Glutamatergic neuron (in vitro differentiated cells): ENCODE measurements at places on chromosomes 12 and 14. TPM values are rescaled to one million over a fixed set of nuclear protein-coding genes. Genes with fewer than 3 reads are reported as not detected.

Gene TUBA1B
- total RNA-seq: 924 TPM

Gene CACNA1C
- total RNA-seq: 11.0 TPM

Gene NELL2
- 140 TPM for total RNA-seq

Gene ZC3H10
- 11.1 TPM for total RNA-seq

DNA sequence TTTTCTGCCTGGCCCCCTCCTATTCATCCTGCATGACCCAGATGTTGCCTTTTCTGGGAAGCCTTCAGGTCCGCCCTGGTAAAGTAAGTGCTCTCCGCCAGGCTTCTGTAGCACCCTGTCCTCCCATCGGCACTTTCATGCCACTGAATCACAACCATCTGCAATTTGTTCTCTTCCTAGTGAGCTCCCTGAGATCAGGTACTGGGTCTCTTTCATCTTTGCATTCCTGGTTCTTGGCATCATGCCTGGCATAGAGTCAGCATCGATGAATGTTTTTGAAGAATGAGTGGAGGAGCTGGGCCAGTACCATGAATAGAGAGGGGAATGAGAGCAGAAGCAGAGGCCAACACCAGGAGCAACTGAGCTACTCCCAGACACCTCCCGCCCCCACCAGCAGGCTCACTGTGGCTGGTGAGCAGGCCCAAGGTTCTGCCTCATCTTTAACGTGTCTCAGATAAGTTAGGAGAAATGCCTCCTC lies 13.1 kb downstream of the ZDHHC22 start:
- no peak for DNase-seq
- H3K36me3 ChIP-seq: no peaks in the 10 kb centered on the region
- no peak overlapping the region for H3K27ac ChIP-seq
- peaks cover 8% of the 10 kb centered on the region for H3K27me3 ChIP-seq
- peaks cover 27% of the 10 kb centered on the region for H3K4me1 ChIP-seq
- no peak overlapping the region for H3K4me3 ChIP-seq

DNA sequence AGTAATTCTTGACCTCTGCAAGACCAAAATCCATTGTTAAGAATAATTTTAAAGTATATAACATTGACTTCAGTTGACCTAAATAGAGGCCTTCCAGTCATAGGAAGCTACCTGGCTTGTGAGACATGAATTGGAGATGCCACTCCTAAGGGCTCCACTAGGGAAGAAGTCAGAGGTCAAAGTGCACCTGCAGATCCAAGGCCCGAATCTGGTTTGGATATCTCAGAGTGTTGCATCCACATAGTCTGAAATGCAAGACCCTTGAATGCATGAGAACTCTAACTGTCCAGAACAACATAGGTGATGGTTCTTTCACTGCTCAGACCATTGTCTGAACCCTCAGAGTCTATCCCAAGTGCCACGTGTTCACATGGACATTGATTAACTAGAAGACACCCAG lies 22.4 kb downstream of the RFX4 start:
- peaks cover 4% of the 10 kb centered on the region for H3K27me3 ChIP-seq
- H3K4me3 ChIP-seq: no peak overlapping the region

DNA sequence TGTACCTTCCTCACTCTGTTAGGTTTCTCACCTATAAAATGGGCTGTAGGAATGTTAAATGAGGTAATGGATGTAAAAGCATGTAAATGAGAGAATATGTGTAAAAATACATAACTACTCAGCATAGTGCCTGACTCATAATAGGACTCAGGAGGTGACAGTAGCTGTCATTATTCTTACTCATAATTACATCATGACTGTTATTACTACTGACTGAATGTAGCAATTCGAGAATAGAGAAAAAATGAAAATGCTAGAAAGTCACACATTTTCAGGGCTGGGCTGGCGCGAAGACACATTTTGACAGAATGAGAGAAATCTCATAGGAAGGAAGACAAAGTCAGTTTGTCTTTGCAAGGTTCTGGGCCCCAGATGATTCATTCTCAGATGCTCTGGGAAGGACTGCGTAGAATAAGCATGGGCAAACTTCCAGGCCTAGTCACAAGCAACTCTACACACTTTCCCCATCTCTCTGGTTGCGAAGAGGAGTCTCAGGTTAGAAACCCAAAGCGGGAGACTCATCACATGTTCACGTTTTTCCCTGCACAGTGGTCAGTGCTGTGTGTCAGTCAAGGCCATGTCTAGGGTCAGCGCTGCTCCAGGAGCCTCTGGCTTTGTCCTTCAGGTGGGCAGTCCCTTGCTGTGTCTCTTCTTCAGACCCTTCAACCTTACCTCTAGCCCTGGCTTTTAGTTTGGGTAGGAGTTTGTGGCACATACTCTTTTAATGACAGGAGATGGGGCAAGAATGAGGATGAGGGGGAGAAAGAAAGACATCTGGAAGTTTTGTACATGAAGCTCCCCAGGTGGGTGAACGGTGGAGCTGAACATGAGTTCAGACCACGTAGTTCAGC lies 8.4 kb downstream of the GPRC5A start:
- DNase-seq: no peak
- no peaks in the 10 kb centered on the region for H3K36me3 ChIP-seq
- no peak overlapping the region for H3K27ac ChIP-seq
- peaks cover 2% of the 10 kb centered on the region for H3K27me3 ChIP-seq
- H3K4me3 ChIP-seq: no peak overlapping the region

DNA sequence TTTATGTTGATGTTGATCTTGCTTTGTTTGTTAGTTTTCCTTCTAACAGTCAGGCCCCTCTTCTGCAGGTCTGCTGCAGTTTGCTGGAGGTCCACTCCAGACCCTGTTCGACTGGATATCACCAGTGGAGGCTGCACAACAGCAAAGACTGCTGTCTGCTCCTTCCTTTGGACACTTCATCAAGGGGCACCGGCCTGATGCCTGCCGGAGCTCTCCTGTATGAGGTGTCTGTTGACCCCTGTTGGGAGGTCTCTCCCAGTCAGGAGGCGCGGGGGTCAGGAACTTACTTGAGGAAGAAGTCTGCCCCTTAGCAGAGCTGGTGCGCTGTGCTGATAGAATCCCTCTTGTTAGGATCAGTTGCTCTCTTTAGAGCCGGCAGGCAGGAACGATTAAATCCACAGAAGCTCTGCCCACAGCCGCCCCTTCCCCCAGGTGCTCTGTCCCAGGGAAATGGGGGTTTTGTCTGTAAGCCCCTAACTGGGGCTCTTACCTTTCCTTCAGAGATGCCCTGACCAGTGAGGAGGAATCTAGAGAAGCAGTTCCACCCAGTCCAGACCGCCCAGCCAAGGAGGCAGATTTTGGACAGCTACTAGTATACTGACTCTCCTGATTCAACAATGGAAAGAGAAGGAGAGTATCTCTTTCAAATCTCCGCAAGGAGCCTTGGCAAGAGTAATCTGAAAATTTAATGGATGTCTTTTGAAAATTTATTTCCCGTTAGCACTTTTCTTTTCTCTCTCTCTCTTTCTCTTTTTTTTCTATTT lies 25.2 kb downstream of the MIA2 start:
- H3K27ac ChIP-seq: no peak overlapping the region
- H3K4me3 ChIP-seq: no peak overlapping the region
- no peaks in the 10 kb centered on the region for H3K27me3 ChIP-seq
- no peaks in the 10 kb centered on the region for H3K4me1 ChIP-seq
- no peaks in the 10 kb centered on the region for H3K36me3 ChIP-seq
- DNase-seq: no peak

DNA sequence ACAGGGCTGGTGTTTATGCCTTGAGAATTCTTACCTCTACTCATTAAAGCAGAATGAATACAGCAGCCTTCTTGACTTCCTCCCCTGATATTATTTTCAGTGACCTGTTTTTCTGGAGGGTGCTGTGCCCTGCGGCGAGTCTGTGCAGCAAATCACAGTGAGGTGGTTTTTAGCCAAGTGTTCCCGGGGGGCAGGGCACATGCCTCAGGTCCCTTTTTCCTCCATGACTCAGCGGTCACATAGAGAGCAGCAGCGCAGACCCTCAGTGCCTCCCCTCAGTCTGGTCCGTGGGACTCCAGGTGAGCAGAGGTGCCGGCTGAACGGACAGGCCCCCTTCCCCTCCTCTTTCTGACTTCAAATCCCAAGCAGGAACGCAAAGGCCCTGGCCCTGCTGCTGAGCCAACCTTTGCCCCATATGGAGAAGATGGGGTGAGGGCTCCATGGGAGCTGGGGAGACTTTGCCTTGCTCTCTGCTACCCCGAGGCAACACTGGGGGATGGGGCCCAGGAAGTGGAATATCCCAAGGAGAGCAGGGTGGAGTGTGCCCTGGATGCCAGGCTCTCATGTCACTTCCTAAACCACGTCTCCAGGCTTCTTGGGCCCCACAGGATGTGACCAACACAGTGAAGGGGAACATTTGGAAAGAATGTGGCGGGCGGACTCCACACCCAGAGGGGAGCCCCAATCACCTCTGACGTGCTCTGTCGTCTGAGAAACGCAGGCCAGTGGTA lies 90.0 kb downstream of the DHRS2 start:
- H3K27me3 ChIP-seq: peaks cover 5% of the 10 kb centered on the region
- H3K4me3 ChIP-seq: no peak overlapping the region
- no peak for DNase-seq
- peaks cover 2% of the 10 kb centered on the region for H3K4me1 ChIP-seq
- H3K36me3 ChIP-seq: peaks cover 5% of the 10 kb centered on the region

DNA sequence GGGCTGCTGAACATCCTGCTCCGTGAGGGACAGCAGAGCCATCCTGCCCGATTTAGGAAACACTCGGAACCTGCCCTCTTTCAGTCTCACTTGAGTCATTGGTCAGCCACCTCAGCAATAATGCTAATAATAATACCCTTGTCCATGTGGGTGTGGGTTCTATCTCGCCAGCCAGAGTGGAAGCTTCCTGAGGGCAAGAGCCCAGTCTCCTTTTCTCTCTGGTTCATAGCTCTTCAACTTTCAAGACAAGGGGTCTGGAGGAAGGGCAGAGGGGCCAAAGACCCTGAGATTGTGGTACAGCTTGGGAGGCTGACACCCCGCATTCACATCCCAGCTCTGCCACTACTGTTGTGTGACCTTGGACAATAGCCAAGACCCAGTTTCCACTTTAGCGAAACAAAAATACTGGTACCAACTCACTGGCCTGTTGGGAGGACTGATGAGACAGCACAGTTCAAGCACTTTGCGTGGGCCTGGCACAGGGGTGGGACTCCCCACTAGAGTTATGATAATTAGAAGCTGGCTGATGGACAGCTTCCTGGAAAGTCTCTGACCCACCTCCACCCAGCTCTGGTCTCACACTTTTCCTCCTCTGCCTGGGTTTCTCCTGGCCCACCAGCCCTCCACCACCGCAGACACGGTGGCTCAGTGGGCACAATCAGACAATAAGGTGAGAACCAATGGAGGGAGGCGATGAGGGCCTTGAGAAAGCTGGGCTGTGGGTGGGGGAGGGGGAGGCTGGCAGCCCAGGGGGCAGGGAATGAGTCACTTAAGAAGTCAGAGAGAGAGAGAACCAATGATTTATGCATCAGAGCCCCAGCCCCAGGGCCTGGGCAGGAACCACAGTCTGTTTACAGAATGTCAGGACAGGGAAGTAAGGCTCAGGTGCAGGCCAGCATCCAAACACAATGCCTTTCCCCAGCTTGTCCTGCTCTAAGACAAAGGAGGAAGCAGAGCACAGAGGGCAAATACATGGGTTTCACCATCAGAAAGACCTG lies 9.6 kb downstream of the FAIM2 start:
- no peaks in the 10 kb centered on the region for H3K36me3 ChIP-seq
- DNase-seq: no peak
- H3K27me3 ChIP-seq: peaks cover 15% of the 10 kb centered on the region
- no peak overlapping the region for H3K27ac ChIP-seq

DNA sequence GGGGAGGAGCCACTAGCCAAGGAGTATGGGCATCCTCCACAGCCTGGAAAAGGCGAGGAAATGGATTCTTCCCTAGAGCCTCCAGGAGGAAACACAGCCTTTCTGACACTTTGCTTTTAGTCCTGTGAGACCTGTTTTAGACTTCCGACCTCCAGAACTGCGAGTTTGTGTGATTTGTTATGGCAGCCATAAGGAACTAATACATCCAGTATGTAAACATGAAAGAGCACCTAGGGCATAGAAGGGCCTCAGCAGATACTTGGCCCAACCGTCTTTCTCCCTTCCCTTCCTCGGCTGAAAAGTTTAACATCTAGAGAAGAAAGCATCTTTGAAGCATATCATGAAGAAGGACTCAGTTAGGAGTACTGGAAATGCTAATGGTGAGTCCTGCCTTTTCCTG lies 3.6 kb downstream of the HIP1R start:
- H3K27me3 ChIP-seq: peaks cover 14% of the 10 kb centered on the region
- H3K27ac ChIP-seq: no peak overlapping the region
- H3K4me3 ChIP-seq: no peak overlapping the region
- H3K4me1 ChIP-seq: peaks cover 21% of the 10 kb centered on the region
- peaks cover 5% of the 10 kb centered on the region for H3K36me3 ChIP-seq

GRCh38 chr12:14937014-14937413 lies 1.3 kb downstream of the ERP27 start:
- no peak for DNase-seq
- no peak overlapping the region for H3K4me3 ChIP-seq
- no peaks in the 10 kb centered on the region for H3K36me3 ChIP-seq
- no peaks in the 10 kb centered on the region for H3K27me3 ChIP-seq
